ENCODE measurements at places on chromosomes 4 and X.

- no peak for DNase-seq
These were observed 8.8 kb downstream of the TMEM255A start for GRCh38 chrX:120302434-120302833.

GRCh38 chr4:179872755-179873154 is 2370.4 kb upstream of the TENM3 start:
- no peak for DNase-seq

DNA sequence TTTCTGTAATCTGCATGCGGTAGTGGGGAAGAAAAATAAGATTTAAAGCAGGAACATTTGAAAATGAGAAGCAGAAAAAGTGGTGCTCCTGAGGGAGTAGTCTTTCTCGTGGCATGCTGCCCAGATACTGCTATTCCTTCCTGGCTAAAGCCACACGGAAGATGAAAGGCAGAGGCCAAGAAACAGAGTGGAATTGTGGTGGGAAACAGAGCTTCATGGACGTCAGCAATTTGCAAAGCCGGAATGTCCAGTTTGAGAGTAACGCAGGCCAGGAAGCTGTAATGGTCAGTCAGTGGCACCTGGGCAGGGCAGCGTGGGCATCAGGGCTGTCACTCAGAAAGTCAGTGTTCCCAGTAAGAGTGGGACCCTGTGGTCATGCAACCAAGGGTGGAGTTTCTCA is 63.7 kb upstream of the FMR1 start:
- DNase-seq: no peak

- DNase-seq: no peak
These were observed 7.2 kb upstream of the DDX60L start for GRCh38 chr4:168487282-168488035.

DNA sequence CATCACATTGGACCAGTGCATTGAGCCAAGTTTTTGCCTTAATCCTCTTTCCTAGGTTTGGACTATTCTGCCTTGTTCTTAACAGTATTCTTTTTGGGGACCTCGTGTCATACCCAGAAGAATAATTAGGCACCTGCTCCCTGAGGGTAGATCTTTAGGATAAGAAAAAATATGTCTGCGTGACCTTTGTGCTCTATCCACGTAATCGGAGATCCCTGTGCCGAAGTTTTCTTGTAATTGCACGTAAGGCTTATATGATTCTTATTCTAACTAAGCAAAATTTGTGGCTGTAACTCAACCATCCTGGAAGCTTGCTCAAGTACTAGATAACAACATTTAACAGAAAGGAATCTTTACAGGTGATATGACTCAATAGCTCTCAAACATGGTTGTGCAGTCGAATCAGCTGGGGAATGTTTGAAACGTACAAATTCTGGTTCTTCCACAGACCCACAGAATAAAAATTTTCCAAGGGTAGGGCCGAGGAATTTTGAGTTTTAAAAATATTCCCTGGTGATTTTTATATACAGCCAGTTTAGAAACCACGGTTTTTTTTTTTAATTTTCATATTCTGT is 344.3 kb downstream of the GBA3 start:
- DNase-seq: no peak

DNA sequence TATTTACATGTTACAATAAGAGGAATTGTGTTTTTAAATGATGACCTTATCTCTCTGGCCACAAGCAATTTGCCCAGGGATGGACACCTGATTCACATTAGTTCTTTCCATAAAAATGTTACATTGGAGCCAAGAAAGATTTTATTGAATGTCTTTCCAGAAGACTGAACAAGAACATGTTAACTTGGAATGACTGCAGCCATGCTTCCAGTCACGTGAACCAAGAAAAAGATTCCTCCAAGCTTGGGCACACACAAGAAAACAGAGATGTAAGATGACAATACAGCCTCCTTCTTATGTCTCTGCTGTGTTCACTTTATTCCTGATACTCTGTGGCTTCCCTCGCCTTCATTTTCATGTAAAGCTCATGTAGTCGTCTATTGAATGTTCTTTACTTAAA is 737.6 kb downstream of the TRIML1 start:
- DNase-seq: no peak

GRCh38 chr4:123305736-123306135 is 90.9 kb upstream of the SPRY1 start:
- no peak for DNase-seq

DNA sequence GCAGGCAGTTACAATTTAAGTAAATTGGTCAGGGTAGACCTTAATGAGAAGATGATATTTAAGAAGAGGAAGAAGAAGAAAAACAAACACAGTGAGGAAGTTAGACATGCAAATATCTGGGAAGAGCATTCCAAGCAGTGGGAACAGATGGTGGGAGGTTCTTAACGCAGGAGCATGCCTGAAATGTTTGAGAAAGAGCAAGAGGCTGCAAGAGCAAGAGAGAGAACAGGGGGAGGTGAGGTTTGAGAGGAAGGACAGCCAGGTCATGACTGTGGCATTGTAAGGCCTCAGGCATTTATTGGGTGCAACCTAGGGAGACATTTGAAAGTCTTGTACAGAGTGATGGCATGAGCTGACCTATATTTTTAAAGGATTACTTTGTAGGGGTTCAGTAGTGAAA is 136.0 kb downstream of the UGT8 start:
- no peak for DNase-seq

DNA sequence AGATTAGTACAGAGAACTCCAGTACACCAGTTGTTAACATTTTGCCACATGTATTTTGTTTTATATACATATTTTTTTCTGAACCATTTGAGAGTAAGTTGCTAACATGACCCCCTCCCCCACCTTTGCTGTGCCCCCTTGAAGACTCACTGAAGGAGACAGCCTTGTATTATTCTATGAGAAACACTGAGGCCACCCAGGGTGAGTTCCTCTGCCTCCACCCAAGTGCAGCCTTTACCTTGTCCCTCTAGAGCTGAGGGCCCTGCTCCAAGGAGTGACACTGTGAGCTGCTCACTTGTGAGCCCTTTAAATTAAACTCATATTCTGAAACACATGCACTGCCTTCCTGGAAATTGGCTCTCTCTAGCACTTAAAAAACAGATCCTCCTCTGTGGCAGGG is 21.1 kb downstream of the KIT start:
- DNase-seq: peak; percentile 33

GRCh38 chrX:131752493-131753198 is 208.8 kb downstream of the OR13H1 start:
- DNase-seq: no peak

- no peak for DNase-seq
These were observed 22.4 kb downstream of the TLR2 start for GRCh38 chr4:153706519-153706918.

DNA sequence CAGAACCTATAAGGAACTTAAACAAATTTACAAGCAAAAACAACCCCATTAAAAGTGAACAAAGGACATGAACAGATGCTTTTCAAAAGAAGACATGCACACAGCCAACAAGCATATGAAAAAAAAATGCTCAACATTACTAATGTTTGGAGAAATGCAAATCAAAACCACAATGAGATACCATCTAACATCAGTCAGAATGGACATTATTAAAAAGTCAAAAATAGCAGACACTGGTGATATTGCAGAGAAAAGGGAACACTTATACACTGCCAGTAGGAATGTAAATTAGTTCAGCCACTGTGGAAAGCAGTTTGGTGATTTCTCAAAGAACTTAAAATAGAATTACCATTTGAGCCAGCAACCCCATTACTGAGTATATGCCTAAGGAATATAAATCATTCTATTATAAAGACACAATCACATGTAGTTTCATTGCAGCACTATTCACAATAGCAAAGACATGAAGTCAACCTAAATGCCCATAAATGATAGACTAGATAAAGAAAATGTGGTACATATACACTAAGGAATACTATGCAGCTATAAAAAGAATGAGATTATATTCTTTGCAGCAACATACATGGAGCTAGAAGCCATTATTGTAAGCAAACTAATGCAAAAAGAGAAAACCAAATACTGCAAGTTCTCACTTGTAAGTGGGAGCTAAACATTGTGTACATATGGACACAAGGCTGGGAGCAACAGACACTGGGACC is 1509.4 kb downstream of the TECRL start:
- DNase-seq: no peak

- peak; percentile 13 for DNase-seq
These were observed 48.3 kb upstream of the NAP1L2 start for GRCh38 chrX:73262991-73263390.

DNA sequence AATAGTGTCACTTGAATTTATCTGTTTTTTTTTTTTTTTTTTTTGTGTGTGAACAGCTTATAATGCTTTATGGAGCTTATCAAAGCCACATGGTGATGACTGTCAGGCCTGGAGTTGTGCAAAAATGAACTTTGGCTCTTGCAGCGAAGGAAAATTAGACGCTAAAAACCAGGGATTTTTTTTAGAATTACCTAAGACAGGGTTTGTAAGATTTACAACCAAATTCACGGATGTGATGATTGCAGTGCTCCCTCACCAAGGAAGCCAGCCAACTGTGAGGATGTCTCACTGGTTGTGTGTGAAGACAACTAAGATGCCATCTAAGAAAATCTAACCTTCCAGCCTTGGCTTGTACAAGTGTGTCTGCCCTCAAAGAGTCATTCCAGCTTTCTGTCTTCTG is 127.1 kb upstream of the SLC4A4 start:
- no peak for DNase-seq

- no peak for DNase-seq
These were observed 123.1 kb upstream of the GPM6A start for GRCh38 chr4:175935016-175935661.

DNA sequence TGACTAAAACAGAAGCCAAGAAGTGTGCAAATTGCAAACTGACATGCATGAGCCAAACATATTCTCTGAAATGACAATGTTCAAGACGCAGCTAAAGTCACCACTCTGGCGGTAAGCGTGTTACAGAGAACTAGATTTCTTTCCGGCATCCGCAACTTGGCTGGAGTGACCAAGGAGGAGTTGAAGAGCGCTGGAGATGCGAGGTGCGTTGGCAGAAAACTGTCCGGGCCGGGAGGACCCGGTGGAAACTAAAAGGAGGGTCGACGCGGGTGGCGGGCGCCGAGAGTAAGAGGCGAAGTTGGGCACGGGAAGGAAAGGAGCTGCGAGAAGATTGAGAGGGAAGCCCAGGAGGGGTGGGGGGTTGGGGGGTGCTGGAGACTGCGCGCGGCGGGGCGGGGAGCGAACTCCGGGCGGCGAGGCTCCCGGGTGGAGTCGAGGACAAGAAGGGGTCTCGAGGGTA is 807 bp downstream of the SEL1L3 start:
- DNase-seq: peak; percentile 55

- DNase-seq: no peak
These were observed 43.0 kb downstream of the BCOR start for GRCh38 chrX:40054793-40055192.

DNA sequence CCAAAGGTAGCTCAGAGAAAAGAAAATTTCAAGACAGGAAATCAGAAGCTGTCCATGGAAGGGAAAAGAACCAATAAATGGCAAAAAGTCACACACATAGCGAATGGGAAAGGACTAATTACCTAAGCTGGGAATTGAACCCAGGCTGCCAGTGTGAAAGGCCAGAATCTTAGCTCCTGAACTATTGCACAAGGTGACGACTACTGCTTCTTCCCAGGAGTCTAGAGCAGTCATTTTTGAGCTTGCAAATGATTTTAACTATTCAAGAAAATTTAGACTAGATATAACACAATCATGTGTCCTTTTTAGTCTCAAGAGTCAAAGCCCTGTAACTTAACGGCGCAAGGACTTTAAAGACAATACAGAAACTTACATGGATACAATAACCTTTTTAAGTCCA is 34.1 kb upstream of the ZNF81 start:
- DNase-seq: no peak

- no peak for DNase-seq
These were observed 856.9 kb upstream of the FRG1 start for GRCh38 chr4:189083769-189084168.

DNA sequence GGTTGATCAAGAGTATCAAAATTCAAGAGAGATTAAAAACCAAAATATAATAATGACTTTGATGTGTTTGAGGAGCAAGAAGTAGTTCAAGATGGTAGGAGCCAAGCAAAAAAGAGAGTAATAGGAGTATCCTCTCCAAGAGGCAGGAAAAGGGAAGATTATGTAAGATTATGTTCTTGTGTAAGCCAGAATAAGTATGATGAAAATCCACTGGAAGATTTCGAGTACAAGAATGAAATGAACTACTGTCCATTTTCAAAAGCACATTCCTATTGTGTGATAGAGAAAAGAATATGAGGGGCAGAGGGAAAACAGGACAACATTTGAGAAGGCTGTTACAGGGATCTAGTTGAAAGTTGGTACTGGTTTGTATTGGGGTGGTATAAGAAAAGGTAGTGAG is 659.6 kb upstream of the INTU start:
- no peak for DNase-seq

GRCh38 chr4:114538012-114538617 is 60.5 kb upstream of the UGT8 start:
- no peak for DNase-seq

DNA sequence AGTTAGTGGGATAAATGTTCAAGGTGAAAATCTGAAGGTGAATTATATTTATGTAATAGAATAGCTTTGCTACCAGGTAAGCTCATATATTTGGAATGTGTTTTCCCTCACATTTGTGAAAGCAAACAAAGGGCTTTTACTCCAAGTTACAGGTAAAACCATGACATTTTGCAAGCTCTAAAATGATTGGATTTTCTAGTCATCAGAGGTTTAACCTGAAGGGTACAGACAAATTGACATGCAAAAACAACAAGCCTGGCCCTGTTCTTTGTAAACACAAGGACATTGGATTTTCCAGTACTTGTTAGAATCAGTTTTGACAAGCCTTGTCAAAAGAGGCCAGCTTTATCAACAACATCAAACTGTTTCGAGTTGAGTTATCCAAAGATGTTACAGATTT is 51.7 kb downstream of the ZFX start:
- DNase-seq: no peak

DNA sequence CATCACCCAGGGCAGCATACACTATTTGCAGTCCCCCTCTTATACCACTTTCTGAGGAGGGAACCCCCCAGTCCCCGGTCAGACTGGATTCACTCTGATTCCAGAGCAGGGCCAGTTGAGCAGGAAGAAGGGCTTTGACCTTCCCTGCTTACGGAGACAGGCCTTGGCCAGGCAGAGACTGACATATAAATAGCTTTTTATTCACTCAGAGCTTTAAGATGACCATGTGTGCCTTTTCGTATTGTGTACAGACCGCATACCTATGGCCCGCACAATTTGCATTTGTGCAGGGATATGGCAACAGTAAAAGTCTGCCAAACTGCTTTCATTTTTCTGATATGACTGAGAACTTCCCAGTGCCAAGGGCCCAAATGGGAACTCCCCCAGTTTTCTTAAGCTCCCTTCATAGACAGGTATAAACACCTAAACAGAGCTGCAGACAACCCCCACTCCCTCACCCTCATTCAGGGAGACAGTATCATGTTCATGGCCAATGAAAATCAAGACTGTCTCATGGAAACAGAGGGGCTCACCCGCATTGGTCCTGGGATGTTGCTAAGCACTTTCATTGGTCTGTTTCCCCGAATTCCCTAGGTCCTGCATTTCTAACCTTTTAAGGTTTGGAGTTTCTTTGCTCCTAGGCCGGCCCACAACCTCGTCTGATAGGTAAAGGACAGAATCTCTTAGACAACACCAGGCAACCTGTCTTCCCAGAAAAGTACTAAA is 86.0 kb downstream of the RTL5 start:
- DNase-seq: no peak

GRCh38 chrX:106725931-106726330 is 570 bp upstream of the RNF128 start:
- DNase-seq: no peak

- peak; percentile 71 for DNase-seq
These were observed 29.1 kb upstream of the TRO start for GRCh38 chrX:54891573-54891972.
